Activated CD4-positive, alpha-beta T cell treated with anti-CD3 and anti-CD28 coated beads, Interleukin-2, amount 50 U/mL, for 48 hours (primary cell): ENCODE measurements at places on chromosomes 2 and 18.

DNA sequence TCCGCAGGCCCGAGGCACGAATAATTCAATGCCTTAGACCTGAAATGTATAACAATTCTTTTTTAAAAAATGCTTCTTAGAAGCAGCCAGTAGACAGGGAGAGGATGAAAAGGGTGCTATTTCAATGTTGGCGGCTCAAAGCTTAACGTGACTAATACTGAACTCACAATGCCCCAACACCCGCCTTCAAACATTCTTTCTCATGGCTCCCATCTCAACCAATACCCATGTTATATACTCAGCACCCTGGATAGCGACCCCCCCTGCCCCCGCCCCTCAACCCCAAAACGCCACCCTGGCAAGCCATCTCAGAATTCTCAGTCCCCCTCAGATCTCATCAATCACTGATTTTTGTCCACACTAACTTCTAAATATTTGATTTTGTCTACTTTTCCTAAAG, 4.4 kb downstream of the FBXO41 start:
- DNase-seq = no peak

- no peak for DNase-seq
Observed at GRCh38 chr2:216743781-216744180, 48.4 kb upstream of the IGFBP5 start.

GRCh38 chr2:48855142-48855541, 99.6 kb upstream of the LHCGR start:
- DNase-seq = no peak

DNA sequence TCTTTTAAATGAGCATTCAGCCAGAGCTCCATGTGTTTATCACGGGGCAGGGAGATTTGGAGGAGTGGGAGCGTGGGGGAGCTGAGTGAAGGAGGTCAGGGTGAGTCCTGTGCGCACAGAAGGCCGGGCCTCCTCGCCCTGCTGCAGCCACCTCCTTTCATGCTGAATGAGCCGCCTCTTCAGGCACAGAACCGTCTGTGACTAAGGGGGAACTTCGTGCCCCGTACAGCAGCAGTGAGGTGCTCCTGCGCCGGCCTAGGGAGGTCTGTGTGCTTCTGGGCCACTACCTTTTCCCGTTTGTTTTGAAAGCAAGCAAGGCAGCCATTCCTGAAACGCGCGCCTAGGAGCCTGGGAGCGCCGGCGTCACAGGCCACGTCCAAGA, 27.1 kb upstream of the ZNF516 start:
- no peak for DNase-seq

DNA sequence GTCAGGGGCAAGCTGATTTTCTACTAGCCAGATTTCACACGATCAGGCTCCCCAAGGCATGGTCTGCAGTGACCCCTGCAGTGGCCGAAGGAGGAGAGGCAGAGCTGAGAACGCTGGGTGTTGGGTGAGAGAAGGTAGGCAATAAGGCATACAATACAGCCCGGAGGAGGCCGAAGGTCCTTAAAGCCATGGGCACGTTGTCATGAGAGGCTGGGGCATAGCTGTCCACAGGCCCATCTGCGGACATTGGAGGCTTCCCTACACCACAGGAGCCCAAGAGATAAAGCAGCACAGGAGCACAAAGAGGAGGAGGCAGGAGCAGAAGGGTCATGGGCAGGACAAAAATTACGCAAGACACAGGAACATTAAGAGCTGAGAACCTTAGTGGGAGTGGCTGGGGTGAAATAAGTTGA, 16.7 kb upstream of the BZW1 start:
- no peak for DNase-seq

GRCh38 chr2:57330447-57330846, 716.2 kb upstream of the VRK2 start:
- DNase-seq = no peak

DNA sequence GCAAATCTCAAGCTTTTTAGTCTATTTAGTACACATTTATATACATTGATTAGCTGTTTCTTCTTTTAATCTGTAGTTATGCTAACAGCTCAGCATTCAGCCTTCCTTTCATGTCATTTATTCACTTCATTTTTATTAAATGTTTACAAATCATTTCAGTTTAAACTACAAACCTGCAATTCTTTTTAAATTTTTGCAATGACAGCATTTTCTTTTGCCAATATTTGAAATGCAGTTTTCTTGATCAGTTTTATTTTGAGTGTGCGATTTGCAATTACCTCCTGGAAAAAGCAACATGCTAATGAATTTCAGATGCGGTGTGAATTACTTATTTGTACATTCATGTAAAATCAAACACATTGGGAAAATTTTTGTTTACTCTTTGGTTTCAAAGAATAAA, 13.5 kb downstream of the EFEMP1 start:
- no peak for DNase-seq

DNA sequence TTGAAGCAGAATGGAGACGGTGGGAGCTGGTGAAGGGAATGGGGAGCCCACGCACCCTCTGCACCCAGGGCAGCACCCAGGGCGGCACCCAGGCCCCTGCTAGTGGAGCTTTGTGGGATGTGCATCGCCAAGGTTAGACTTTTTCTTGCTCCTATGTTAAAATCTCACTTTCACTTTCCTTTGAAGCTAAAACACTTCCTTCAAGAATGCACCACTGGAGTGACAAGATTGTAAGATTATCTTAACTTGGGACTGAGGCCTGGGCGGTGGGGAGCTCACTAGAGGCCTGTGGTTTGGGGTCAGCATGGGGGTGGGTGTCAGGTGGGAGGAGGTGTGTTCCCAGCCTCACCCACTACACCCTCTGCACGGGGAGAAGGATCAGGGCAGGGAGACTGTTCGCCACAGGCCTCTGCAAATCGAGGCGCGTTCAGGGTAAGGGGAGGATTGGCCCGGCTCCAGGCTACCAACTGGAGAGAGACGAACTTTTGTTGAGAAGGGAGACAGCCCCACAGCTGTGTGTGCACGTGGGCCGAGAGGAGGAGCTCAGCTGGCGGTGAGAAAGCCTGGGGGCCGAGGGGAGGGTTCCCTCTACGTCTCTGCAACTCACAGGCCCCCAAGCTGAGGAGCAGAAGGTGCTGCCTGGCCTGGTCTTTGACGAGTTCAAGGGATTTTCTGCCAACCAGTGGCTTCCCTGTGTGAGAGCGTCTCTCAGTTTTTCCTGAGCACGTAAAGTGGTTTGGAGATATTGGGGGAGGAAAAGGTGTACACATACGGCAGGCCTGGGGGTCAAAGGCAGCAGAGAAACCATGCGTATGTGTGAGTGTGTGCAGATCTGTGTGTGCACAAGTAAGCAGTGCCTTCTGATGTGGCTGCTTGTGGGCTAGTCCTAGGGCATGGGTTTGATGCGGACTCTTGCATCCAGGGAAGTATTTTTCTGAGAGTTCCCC, 147.7 kb downstream of the KLHL29 start:
- DNase-seq = peak; percentile 44

DNA sequence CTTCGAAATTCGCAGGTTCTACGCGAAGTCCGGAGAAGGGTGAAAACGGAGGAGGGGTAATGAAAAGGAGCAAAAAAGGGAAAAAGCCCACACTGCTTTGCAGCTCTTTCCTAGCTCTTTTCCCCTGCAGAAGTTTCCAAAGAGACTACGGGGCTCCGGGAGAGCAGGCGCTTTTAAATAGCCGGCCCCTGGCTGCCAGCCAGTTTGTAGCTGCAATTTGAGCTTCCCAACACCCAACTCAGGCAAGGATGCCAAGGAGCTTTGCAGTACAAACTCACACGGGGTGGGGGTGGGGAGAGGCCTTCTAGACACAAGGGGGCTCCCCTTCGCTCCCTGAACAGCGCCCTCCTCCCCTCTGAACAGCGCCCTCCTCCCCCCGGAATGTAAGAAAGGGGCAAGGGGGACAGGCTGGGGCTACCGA, at the start of gene IGFBP5:
IGFBP5 (minus strand) TSS at position 149 of the 421 bp plus-strand sequence. CDS start 774 bp downstream, outside the sequence.
- DNase-seq = no peak

DNA sequence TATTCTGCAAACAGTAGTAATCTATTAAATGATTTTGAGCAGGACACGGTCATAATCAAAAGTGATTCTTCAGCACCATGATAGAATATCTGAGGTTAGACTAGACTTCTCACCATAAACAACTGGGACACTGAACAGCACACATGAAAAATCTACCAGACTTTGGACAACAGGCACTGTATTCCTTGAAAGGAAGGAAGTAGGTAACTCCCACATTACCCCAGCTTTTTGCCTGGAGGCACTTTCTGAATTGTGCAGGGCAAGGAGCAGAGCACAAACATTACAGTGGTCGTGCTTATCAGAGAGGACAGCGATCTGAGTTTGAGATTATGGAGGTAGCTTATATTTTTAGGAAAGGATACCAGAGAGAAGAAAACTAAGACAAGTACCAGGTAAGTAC, 25.3 kb upstream of the IL1RL1 start:
- no peak for DNase-seq

DNA sequence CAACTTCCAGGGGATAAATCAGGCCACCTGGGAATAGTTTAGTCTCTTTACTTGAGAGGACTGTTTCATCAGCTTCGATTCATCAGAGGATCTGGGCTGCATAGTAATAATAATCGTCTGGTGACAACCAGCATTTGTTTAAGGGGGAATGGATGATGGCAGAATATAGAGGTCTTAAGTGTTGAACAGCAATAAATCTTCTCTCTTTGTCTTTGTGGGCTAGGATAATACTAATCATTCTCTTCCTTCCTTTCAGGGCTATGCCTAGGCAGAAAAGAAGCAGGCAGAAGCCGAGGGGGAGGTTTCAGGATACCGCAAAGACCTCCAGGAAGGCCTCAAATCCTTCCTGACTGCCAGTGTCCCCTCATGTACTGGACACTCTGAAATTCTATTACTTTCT, 150.4 kb upstream of the GAREM1 start:
- no peak for DNase-seq

DNA sequence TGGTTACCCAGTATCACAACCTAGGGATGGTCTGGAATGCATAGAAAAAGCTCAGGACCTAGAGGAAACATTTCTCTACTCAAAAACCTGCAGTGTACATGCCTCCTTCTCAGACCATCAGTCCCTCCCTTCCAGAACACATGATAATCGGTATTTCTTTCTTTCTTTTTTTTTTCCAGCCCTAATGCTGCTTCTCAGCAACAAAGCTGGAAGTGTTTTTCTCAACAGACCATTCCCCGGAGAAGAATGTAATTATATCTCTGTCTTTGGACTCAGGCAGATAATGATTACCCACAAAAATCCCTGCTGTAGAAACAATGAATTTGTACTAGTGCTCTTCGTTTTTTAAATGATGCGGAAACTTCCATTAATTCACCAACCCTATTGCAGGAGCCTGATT, 44.1 kb upstream of the NDUFV2 start:
- no peak for DNase-seq

DNA sequence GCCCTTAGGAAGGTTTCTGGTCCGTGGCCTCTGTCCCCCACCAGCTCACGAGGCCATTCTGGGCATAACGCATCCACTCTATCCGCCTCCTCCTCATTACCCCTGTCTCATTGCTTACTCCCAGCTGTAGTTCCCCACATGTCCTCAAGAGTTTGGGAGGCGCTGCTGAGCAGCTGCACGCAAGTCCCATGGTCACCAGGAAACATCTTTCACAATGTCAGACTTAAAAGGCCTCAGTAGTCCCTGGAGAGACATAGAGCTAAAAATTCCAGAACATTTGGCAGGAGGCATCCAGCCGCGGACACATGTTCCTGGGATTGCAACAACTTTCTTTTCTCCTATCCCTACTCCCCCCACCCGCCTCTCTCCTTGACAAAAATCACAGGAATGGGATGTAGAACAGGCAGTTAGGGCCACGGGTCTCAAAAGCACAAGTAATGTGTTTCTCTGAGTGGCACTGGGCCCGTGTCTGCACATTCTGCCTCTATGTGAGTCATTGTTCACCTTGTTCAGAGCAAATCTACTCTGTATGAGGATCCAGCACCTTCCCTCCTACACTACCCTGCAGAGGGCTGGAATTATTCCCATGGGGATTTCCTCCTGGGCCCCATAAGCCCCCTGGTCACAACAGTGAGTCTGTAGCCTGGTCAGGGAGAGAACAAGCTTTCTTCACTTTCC, 8.1 kb downstream of the LBH start:
- peak; percentile 76 for DNase-seq

DNA sequence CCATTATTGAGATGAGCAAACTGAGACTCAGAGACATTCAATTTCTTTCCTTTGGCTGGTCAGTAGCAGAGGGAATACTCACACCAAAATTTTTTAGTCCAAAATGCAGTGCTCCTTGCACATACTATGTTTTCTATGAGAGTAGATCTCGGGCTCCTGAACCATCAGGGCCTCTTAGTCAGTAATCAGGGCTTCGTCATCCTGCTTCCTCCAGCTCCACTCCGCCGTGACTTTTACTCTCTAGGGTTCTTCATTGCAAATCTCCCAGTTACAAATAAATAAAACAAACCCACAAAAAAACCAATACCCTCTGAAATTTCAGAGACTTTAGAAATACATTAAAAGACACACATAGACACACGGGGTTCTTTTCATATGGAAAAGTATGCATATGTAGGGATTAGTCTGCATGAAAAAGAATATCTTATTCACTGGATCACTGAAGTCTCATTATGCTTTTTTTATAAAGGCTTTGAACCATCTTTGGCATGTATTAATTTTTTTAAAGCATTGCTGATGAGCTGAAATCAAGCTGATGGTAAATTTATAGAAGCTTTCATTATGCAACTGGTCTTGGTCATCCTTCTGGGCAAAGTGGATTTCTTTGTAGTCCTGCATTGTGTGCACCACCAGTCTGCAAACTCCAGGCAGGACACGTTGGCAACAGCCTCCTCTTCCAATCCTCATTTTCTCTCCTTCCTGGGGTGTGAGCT, 235.0 kb downstream of the ICOS start:
- DNase-seq = no peak

- no peak for DNase-seq
Observed at GRCh38 chr2:11154016-11154922, 998 bp upstream of the SLC66A3 start.

DNA sequence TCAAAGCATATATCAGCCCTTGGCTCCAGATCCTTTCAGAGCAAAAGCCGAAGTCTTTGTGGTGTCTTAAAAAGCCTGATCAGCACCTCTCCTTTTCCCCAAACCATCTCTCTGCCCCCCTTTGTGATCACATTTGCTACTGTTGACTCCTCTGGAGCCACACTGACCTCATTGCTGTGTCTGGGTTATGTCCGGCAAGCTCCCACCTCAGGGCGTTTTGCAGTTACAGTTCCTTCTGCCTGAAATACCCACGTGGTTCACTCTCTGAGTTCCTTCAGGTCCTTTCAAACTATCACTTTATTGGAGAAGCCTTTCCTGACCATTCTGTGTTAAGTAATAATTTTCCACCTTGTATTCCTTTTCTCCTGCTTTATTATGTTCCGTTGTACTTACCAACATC, 11.8 kb downstream of the C2orf69 start:
- no peak for DNase-seq

- DNase-seq = no peak
Observed at GRCh38 chr2:181183878-181184542, 203.6 kb downstream of the UBE2E3 start.

- DNase-seq = no peak
Observed at GRCh38 chr18:42245137-42245536, 290.1 kb downstream of the PIK3C3 start.
